Activated CD8-positive, alpha-beta memory T cell treated with anti-CD3 and anti-CD28 coated beads, Interleukin-2, amount 50 U/mL, for 4 hours (primary cell): ENCODE measurements at places on chromosomes 4 and X.

- DNase-seq = no peak
These were observed 39.4 kb upstream of the GPC3 start for GRCh38 chrX:134024686-134025377.

GRCh38 chr4:186068581-186069348 lies at the start of gene TLR3:
TLR3 (plus strand) TSS chr4:186069156; CDS start chr4:186076620, 7,464 bp downstream.
- DNase-seq = no peak

DNA sequence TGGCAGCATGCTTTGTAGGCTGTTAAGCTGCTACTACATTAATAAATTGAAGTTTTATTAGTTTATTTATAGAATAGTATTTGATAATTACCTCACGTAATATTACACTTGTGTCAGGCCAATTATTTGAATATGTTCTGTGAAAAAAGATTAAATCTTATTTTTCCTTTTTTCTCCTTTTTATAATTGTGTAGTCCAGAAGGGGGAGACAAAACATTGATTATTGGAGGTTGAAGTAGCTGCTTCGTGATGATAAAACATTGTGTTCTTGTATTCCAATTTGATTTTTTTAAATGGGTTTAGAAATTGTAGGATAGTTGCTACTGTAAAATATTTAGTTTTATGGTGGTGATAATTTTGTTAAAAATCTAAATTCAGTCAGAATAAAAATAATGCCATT lies 85.7 kb downstream of the DIAPH2 start:
- no peak for DNase-seq

- no peak for DNase-seq
These were observed 857.4 kb downstream of the FAT4 start for GRCh38 chr4:126172126-126172525.

GRCh38 chr4:103774326-103774825 lies 54.6 kb upstream of the TACR3 start:
- DNase-seq = no peak
